Activated T-cell treated with anti-CD3 and anti-CD28 coated beads, Interleukin-2, amount 50 U/mL, for 48 hours (primary cell): ENCODE measurements at places on chromosomes 1 and 21.

DNA sequence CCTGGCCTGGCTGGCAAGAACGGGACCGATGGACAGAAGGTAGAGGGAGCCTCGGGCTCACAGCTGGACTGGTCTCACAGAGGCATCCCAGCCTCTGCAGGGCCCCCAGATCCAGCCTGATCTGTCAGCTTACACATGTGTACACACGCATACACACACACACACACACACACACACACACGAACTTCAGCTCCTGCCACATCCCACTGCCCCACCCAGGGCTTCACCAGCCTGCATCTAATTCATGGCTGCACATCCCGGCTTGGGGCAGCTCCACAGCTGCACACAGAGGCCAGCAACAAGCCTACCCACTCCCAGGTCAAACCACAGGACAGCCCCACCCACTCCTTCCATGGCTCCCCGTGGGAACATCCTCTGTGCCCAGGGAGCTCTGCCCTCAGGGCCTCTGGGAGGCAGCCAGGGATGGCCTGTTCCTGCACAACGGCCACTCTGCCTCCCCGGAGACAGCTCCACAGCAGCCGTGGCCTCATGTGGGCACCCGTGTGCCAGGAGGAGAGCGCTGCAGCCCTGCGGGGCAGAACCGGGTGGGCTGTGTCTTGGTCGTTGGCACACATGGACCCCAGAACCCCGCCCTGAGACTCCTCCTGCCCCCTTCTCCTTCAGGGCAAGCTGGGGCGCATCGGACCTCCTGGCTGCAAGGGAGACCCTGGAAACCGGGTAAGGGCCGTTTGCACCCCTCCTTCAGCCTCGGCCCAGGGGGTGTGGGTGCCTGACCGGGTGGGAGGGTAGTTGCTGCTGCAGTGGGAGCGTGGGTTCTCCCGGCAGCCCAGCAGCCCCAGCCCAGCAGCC is 19.1 kb downstream of the COL6A2 start:
- no peak for DNase-seq

DNA sequence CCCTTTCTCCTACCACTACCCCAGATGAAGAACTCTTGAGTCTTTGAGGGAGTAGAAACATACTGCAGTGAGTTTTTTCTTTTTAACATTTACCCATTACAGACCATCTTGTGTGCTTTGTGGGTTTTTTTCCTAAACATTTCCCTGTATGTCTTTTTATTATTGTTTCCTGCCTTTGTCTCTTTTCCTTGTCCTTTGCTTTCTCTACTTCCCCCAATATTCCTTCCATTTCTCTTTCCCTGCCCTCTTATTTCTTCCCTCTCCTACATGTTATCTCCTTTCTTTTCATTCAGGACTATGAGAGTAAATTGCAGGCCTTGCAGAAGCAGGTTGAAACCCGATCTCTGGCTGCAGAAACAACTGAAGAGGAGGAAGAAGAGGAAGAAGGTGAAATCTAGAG is 79.1 kb upstream of the PGD start:
- DNase-seq, result no peak

DNA sequence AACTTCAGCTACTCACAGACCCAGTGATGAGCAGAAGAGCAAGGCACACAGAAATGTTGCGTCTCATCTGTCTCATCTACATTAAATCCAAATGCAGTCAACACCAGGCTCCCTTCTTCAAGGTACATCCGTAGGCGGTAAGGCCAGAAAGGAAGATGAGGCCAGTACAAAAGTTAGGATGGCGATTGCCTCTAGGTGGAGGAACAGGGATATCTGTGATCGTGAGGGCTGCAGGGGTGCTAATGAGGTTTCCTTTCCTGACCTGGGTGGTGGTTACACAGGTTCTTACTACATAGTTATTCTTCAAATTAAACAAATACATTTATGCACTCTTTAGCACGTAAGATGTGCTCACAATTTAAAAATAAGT is 1.4 kb upstream of the MYBPH start:
- no peak for DNase-seq

- no peak for DNase-seq
Measured at GRCh38 chr1:154316704-154317103, 4.2 kb upstream of the AQP10 start.

DNA sequence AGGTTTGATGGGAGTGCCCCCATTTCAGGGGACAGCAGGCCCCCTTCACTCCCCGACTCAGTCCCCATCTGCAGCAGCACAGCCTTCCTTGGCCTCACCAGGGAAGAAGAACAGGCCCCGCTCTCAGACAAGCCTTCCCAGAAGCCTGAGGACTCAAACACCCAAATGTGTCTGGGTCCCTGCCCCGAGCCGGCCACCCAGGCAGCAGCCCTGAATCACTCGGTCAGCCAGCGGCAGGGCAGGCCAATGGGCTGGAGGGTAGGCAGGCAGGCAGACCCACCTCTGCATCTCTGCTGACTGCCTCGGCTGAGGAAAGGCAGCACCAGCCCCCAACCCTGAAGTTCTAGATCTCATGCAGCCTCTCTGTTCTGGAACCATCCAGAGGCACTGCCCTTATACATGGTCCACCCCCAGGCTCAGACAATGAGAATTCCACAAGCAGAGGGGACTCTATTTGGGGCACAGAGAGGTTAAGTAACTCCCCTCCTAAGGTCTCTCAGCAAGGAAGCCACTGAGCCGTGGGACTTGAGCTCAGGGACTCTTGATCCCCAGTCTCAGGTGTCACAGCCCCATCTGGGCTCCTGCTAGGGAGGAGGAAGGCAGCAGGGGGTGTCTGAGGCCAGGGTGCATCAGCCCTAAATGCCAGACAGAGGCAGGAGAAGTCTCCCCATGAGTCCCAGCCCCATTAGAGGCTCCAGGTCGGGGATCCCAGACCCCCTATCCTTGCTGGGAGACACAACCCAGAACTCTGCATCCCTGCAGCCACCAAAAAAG is 33.2 kb upstream of the RUNX3 start:
- DNase-seq, result peak; percentile 53
